Thoracic aorta endothelial cell (primary cell): ENCODE measurements at places on chromosomes 16 and 17. TPM values are rescaled to one million over a fixed set of nuclear protein-coding genes. Genes with fewer than 3 reads are reported as not detected.

Gene SLC7A5
- 15.3 and 18.0 TPM in 2 replicates for total RNA-seq

Gene TSR3
- 49.1 and 49.2 TPM in 2 replicates for total RNA-seq

Gene HSF5
- under 0.01 and 0.07 TPM in 2 replicates for total RNA-seq

Gene GAS2L2
- total RNA-seq = not detected in 2 replicates

Gene PNMT
- not detected in 2 replicates for total RNA-seq

Gene SAT2
- total RNA-seq = 21.8 and 24.5 TPM in 2 replicates

Gene SLC25A10
- total RNA-seq = 16.2 and 23.7 TPM in 2 replicates

Gene ALOX15
- not detected in 2 replicates for total RNA-seq

Gene RUNDC3A
- not detected in 2 replicates for total RNA-seq

Gene OXLD1
- 23.5 and 26.4 TPM in 2 replicates for total RNA-seq

Gene WNT3
- total RNA-seq = 0.93 and 2.6 TPM in 2 replicates

Gene PHOSPHO1
- 0.27 TPM in 1 of 2 replicates, not detected in the other for total RNA-seq

Gene JUP
- total RNA-seq = 107 and 115 TPM in 2 replicates

Gene ATP6V0A1
- total RNA-seq = 32.4 and 38.1 TPM in 2 replicates

Gene FZD2
- 0.66 and 1.2 TPM in 2 replicates for total RNA-seq

Gene CRHR1
- total RNA-seq = not detected in 2 replicates

Gene DPEP3
- total RNA-seq = not detected in 2 replicates

Gene G6PC1
- not detected in 2 replicates for total RNA-seq

Gene SLFN11
- total RNA-seq = 133 and 202 TPM in 2 replicates

Gene KRTAP2-2
- total RNA-seq = not detected in 2 replicates

Gene KRTAP4-6
- not detected in 2 replicates for total RNA-seq

Gene SRP68
- 46.4 and 48.1 TPM in 2 replicates for total RNA-seq

Gene COL1A1
- total RNA-seq = 0.66 and 1.3 TPM in 2 replicates

Gene KRT20
- total RNA-seq = not detected in 2 replicates

Gene RHBDL3
- total RNA-seq = 0.07 TPM in 1 of 2 replicates, not detected in the other

Gene KLHL10
- total RNA-seq = not detected in 2 replicates

Gene SGCA
- not detected in 2 replicates for total RNA-seq

Gene TMEM98
- 47.2 and 122 TPM in 2 replicates for total RNA-seq

Gene RHBDL1
- 0.27 and 0.29 TPM in 2 replicates for total RNA-seq

Gene SLC5A10
- not detected in 2 replicates for total RNA-seq

Gene PRKCB
- under 0.01 and 0.14 TPM in 2 replicates for total RNA-seq

Gene ABCC3
- total RNA-seq = 3.9 and 4.7 TPM in 2 replicates

Gene CCL16
- 1.1 and 1.5 TPM in 2 replicates for total RNA-seq

Gene RUSF1
- 25.1 and 40.1 TPM in 2 replicates for total RNA-seq

Gene PPM1E
- under 0.01 TPM in 2 replicates for total RNA-seq

Gene FBXW10
- not detected in 2 replicates for total RNA-seq

Gene DNAI2
- total RNA-seq = not detected in 2 replicates

Gene KRT33A
- not detected in 2 replicates for total RNA-seq

Gene SLC16A11
- total RNA-seq = 0.36 and 0.66 TPM in 2 replicates

Gene DLG4
- 13.2 and 14.8 TPM in 2 replicates for total RNA-seq

Gene CACNG4
- not detected in 2 replicates for total RNA-seq

Gene WNT9B
- not detected in 2 replicates for total RNA-seq

Gene CCDC200
- not detected in 2 replicates for total RNA-seq

Gene C16orf46
- 0.27 and 0.29 TPM in 2 replicates for total RNA-seq

Gene MYH1
- total RNA-seq = not detected in 2 replicates

Gene ATP2C2
- not detected in 2 replicates for total RNA-seq

Gene MT1H
- not detected in 2 replicates for total RNA-seq

Gene VAT1L
- total RNA-seq = 2.4 and 6.8 TPM in 2 replicates

Gene ZNF469
- 2.1 and 2.7 TPM in 2 replicates for total RNA-seq

Gene MT2A
- 266 and 320 TPM in 2 replicates for total RNA-seq

Gene EME1
- total RNA-seq = 4.7 and 8.5 TPM in 2 replicates

Gene KRT27
- total RNA-seq = not detected in 2 replicates

Gene CCL1
- total RNA-seq = not detected in 2 replicates

Gene STX1B
- total RNA-seq = 0.27 and 0.36 TPM in 2 replicates

Gene RNF43
- total RNA-seq = 0.66 TPM in 1 of 2 replicates, not detected in the other

Gene KAT8
- total RNA-seq = 24.1 and 31.4 TPM in 2 replicates
